ENCODE measurements at places on chromosomes 13 and 19.

GRCh38 chr13:24842549-24843274 is 78.7 kb downstream of the RNF17 start:
- ATAC-seq, result peak; percentile 95

GRCh38 chr19:47495478-47496372 is 11.7 kb upstream of the KPTN start:
- ATAC-seq, result no peak

- ATAC-seq, result no peak
These were observed 2.7 kb downstream of the CYTH2 start for GRCh38 chr19:48471836-48472235.

DNA sequence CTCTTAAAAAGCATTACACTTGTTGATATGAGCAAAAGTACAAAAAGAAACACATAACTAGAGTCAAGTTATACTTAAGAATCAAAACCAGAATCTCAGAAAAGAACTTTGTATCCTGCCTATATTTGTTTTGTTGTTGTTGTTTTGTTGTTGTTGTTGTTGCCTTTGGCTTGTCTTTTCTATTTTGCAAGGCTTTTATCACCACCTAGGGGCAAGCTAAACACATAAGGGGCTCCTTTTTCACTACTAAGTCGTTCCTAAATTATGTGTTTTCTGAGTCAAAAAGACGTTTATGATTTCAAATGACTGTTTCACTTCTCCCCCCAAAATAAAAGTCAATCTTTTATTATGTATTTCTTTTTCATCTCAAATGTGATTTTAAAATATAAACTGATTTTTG is 250.2 kb downstream of the RBM26 start:
- ATAC-seq, result no peak

GRCh38 chr19:9205501-9206113 is 13.8 kb downstream of the OR7D4 start:
- ATAC-seq, result peak; percentile 75

DNA sequence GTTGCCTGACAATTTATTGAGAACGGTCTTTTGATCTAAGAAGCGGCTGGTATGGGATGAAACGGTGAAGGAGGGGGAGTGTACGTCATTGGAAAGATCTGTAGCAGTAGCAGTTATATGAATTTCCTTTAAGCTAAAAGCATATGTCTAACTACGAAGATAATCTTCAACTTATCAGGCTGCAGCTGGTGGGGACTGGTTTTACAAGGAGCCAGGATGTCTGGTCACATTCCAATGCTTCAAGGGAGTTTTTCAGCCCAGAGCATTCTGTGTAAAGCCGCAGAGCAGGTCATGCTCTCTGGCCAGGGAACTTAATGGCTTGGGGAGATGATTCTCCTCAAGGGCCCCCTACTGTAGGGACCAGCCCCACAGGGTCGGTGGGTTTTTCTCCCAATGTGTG is 29.2 kb downstream of the CLEC4M start:
- no peak for ATAC-seq

DNA sequence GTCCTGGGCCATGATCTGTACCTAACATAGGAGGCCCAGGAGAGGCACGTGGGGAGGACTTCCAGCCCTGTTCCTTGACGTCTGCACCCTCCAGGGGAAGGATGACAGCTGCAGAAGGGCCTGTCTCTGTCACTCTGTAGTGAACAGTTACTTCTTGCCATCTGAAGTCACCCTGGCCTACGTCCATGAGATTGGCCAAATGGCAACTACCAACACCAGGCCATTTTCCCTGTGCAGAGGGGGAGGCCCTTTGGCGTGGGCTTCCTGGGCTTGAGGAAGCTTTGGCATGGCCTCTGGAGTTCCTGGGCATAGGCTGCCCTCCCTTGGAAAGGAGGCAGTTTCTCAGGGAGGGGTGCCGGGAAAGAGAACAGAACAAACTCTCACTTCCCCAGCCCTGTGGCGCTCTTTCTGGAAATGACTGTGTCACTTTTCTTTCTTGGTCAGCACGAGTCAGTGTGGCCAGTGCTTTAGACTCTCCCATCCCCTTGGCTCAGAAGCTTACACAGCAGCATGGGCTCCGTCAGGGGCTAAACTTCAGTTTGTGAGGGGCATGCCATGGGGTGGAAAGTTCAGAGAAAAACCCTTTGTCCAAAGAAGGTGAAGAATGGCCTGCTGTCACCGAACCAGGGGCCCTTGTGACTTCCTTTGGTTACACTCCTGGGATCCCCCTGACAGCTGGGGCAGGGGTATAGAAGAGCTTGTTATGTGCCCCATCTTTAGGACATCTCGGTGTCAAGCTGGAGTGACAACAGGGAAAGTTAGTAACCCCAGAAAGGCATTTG is 5.3 kb downstream of the CARM1 start:
- no peak for ATAC-seq

DNA sequence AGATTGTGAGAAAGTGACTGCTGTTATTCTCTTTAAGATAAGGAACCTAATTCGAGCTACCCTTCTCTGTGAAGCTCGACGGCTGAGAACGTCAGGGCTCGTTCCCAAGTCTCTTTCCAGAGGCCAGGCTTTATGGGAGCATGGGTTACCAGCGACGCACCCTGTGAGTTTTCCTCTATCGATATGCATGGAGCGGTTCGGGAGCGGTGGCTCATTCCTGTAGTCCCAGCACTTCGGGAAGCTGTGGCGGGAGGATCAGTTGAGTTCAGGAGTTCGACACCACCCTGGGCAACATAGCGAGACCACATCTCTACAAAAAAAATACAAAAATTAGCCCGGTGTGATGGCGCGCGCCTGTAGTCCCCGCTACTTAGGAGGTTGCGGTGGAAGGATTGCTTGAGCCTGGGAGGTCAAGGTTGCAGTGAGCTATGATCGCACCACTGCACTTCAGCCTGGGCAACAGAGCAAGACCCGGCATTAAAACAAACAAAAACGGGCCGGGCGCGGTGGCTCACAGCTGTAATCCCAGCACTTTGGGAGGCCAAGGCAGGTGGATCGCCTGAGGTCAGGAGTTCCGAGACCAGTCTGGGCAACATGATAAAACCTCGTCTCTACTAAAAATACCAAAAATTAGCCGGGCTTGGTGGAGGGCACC is 681 bp upstream of the ZNF606 start:
- ATAC-seq, result no peak

GRCh38 chr13:80530191-80530590 is 189.3 kb upstream of the SPRY2 start:
- no peak for ATAC-seq

DNA sequence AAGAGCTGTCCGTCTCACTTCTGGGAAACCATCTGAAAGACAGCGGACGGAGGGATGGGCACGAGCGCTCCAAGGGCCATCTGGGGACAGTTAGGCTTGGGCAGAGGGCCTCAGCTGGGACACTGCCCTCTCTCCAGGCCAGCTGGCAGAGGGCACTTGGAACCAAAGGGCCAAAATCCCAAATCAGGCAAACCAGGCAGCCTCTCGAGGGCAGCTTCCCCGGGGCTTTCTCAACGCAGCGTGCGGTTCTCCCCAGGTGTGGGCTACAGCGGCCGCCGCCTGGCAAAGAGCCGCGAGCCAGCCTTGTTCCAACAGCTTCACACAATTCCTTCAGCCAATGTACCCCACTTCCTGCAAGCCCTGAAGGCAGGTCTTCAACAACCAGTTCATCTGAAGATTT is 5.0 kb downstream of the MLLT1 start:
- ATAC-seq, result no peak

- ATAC-seq, result no peak
These were observed 11.8 kb downstream of the MAST3 start for GRCh38 chr19:18109341-18109732.

DNA sequence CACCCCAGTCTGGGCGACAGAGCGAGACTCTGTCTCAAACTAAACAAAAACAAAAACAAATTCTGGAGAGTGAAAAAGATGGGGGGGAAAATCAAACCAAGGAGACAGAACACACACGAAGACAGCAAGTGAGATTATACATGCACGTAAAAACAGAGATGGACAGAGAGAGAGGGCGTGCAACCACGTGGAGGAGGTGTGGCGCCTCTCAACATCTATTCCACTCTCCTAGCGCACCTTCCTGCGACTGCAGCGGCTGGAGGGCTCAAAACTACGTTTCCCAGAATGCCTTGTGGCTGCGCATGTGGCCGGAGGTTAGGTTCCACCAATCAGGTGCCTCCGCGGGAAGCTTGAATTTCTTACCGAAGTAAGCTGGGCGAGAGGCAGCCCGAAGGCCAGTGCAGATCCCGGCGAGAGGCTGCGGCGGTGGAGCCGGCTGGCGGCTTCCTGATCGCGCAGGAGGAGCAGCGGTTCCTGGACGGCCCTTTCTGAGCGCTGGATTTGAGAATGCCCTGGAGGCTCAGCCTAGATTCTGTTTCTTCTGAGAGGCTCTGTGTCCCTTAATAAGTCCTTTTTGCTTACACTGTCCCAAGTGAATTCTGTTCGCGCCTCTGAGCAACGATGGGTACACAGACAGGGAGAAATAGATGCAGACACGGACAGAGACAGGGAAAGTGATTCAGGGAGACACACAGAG is 13.1 kb upstream of the NANOS2 start:
- peak; percentile 95 for ATAC-seq

- no peak for ATAC-seq
These were observed 267.3 kb downstream of the DLEU7 start for GRCh38 chr13:50576156-50576555.

GRCh38 chr13:99979453-99980200 is 2.0 kb upstream of the ZIC2 start:
- ATAC-seq, result no peak

DNA sequence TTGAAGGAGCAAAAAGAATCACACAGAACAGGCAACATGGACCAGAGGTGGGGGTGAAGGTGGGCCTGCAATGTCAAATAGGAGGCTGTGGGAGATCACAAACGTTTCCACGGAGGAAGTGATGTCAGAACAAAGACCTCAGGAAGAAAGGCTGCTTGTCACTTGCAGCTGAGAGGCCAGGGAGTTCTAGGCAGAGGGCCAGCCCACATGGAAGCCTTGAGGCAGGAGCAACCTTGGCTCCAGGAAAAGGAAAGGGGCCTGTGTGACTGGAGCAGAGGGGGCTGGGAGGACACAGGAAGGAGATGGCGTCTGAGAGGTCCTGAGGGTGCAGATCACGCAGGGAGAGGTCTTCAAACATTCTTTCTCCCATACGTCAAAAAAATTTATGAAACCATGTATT is 16.3 kb downstream of the ZNF160 start:
- no peak for ATAC-seq

DNA sequence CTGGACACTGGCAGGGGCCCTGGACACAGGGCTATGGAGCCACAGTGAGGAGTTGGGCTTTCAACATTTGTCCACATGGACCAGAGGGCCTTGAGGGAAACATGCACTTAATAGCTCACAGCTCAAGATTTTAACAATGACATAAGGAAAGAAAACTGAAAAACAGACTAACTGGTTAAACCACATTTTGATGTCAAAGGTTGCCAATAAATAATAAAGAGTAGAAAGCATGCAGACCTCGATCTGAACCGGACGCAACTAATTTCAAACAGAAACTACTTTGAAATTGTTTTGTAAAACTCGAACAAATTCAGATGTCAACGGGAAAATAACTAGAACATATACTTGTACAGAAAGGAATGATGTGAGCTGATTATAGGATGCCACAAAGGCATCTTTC is 15.5 kb upstream of the ZNF888 start:
- ATAC-seq, result no peak

DNA sequence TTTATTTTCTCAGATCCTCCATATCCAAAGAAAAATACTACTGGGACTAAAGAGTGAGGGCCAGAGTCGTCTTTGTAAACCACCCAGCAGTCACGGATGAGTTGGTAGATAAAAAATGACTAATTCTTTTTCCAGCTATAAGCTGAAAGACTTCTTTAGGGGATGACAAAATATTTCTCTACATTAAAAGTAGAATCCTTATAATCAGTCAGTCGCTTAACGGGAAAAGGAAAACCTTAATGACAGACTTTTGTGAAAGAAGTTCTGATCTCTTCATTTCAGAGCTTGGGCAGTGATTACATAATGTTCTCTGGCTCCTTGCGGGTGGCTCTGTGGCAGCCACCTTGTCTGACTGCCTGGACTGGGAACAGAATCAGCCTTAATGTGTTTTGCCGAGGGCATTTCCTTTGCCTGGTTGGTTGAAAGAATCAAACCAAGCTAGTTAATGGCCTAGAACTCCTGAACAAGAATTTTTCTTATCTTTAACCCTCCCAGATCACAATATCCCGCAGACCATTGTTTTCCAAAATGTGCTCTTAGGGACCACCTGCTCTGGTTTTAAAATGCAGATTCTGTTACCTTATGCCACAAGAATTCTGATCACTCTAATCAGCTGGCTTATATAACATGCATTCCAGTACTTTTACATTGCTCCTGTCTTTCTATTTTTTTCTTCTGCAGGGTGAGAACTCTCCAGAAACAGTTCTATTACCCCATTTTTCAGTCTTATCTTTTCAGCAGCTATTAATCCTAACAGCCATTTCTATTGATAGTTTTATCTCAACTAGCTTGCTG is 2.5 kb downstream of the ITM2B start:
- no peak for ATAC-seq

GRCh38 chr19:16851031-16851712 is 22.0 kb downstream of the SIN3B start:
- no peak for ATAC-seq

- ATAC-seq, result no peak
These were observed 14.3 kb upstream of the LRRC63 start for GRCh38 chr13:46197299-46198048.

DNA sequence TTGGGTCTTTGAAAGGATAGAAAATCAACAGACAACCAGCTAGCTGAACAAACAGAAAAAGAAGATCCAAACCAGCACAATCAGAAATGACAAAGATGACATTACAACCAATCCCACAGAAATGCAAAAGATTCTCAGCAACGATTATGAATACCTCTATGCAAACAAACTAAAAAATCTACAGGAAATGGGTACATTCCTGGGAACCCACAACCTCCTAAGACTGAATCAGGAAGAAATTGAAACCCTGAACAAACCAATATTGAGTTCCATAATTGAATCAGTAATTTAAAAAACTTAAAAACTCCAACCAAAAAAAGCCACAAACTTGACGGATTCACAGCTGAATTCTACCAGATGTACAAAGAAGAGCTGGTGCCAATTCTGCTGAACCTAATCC is 20.9 kb upstream of the C1QTNF9B start:
- ATAC-seq, result no peak

DNA sequence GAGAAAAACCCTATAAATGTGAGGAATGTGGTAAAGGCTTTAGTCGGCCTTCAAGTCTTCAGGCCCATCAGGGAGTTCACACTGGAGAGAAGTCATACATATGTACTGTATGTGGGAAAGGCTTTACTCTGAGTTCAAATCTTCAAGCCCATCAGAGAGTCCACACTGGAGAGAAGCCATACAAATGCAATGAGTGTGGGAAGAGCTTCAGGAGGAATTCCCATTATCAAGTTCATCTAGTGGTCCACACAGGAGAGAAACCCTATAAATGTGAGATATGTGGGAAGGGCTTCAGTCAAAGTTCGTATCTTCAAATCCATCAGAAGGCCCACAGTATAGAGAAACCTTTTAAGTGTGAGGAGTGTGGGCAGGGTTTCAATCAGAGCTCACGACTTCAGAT is 11.7 kb downstream of the ZNF226 start:
- ATAC-seq, result no peak

All from motor neuron (in vitro differentiated cells).